ENCODE measurements at places on chromosomes 13 and 19.
A peak's percentile ranks its signal among the peaks of the same experiment; 100 is the strongest.

DNA sequence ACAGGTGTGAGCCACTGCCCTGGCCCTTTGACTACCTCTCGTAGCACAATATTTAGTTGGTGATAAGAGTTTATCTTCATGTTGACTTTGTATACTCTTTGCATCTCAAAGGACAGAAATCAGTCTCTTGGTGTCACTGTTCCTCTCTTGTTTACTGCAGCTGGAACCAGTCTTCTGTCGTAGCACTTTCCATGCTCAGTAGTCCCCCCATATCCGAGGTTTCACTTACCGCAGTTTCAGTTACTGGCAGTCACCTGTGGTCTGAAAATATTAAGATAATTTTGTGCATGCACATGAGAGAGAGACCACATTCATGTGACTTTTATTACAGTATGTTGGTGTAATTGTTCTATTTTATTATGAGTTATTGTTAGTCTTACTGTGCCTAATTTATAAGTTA is 49.1 kb downstream of the WASF3 start:
- no peak for DNase-seq

DNA sequence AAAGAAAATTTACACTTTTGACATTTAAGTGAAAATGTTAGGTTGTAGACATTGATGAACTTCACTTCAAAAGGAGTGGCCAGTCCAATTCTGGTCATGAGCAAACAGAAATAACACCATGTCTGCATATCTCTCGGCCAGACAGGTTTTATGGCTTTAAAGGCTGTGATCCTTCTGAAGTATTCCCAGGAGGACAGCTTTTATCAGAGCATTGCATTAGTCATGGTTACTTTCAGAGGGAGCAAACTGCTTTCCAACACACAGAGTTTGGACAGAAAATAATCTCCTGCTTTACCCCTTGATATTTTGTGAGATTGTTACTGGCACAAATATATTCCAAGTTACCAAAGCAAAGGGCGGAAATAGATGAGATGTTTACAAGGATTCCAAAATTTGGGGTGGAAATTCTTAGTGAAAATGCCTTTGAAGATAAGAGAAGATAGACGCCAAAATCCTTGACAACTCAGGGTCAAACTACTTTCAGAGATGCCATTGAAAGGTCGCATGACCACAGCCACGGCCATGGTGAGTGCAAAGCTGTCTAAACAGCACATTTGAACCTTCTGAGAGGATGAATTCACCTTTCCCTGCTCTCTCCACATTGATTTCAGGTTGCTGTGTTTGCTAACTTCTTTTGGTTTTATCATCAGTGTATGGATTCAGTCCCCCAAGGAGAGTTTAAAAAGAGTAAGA is 584.5 kb upstream of the SGCG start:
- no peak for DNase-seq

- no peak for DNase-seq
These were observed 609 bp downstream of the ZAR1L start for GRCh38 chr13:32314271-32315237.

DNA sequence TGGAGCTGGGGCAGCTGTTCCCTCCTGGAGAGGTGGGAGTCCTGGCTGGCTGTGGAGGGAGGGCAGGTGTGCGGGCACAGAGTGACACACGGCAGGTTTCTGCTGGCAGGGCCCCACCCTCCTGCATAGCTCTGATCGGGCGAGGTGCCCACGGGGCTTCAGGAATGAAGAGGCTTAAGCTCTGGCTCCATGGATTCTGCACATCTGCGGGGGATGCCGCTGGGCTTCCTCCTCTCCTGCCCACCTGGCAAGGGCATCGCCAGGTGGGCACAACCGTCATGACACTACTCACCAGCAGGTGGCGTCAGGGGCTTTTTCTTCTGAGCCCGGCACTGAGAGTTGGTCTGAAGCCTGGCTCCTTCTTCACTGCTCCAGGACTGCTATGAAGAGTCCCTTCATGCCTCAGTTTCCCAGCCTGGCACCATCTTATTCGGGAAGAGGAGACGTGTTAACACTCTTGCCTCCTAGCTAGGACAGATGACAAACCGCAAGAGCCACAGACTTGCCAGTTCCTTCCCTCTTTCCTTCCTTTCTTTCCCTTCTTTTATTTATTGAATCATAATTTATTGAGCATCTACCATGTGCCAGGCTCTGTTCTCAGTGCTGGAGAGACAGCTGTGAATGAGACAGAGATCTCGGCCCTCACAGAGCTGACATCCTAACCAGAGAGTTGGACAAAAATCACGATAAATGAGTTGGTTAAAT is 15.2 kb upstream of the PAK4 start:
- no peak for DNase-seq

DNA sequence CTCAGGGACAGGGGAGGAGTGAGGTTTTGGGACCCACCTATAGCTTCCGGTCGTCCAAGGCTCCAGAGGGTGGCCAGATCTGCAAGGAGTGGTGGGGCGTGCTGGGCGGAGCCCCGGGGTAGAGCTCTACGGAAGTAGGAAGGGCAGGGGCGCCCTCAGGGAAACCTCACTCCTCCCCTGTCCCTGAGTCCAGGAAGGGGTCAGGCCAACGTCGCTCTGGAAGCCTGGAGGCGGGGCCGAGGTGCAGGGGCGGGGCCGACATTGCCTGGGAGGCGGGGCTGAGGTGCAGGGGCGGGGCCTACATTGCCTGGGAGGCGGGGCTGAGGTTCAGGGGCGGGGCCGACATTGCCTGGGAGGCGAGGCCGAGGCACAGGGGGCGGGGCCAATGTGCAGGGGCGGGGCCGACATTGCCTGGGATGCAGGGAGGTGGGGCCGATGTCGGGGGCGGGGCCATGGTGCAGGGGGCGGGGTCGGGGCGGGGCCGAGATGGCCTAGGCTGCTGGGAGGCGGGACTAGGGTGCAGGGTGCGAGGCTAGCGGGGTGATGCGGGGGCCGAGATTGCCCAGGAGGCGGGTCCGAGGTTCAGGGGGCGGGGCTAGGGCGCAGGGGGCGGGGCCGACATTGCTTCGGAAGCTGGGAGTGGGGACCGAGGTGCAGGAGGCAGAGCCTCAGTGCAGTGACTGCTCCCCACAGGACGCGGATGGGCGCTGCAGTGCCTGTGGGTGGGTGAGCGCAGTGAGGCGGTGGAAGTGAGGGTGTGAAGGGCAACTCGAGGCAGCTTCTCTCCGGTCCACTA is 4.9 kb upstream of the PALM start:
- no peak for DNase-seq

- DNase-seq: peak; percentile 52
These were observed 2.3 kb downstream of the ZNF714 start for GRCh38 chr19:21084343-21084742.

GRCh38 chr13:71303144-71303543 is 563.9 kb downstream of the DACH1 start:
- no peak for DNase-seq

DNA sequence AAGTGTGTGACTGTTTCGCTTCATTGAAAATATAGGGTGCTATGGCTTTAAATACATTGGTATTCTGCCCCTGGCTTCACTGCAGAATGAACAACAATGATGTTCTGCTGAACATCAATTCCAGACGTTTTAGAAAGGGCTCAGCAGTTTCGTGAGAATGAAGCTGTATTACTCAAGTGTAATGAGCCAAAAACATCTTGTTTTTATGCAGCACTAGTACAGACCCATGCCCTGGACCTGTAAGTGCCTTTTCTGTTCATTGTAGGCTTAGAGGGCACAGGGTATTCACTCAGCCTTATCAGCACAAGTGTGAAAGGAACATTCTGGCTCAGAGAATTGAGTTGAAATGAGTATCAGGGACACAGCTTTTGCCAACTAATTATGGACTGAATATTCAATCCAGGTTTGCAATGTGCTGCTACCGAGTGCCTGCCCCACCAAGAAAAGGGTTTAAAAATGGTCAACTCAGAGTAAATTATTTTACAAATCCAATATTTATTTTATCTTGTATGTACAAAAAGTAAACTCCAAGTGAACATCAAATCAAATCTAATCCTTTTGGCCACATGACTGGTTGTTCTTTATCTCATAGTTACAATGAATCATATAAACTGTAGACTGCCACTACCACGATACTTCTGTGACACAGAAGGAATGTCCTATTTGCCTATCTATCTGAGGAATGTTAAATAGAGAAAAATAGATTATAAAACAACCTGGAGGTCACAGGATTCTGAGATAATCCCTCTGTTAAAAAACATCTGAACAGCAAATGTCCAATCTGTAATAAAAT is 362.8 kb downstream of the NALCN start:
- DNase-seq: no peak

DNA sequence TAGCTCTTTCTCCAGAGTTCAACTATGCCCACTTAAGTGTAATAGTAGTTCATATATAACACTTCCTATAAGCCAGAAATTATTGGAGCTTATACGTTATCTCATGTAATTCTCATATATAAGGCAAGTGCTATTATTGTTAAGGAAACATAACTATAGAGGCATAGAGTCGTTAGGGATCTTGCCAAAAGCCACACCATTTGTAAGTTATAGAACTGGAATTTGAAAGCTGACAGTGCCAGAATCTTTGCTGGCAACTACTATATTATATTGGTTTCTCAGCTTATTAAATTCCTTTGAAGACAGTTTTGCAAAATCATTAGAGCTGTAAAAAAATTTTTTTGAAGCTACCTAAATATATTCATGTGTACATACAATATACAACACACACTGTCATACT is 51.0 kb upstream of the MBNL2 start:
- DNase-seq: no peak

DNA sequence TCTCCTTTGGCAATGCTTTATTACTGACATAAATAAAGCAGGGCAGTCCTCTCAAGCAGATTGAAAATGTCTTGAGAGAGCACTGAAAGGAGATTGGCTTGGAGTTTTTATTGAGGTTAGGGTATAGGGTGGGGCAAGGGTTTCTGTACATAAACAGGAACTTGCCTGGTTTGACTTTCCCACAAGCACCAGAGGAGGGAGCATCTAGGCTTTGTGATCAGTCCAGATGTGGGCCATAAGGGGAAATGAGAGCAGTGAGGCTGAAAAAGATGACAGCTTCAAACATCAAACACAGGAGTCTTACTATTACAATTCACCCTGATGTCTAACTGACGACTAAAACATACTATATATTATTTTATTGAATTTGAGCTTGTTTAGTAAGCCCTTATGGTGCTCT is 260.9 kb downstream of the MTUS2 start:
- no peak for DNase-seq

- DNase-seq: no peak
These were observed 45.2 kb upstream of the RANBP3 start for GRCh38 chr19:6023085-6023682.

DNA sequence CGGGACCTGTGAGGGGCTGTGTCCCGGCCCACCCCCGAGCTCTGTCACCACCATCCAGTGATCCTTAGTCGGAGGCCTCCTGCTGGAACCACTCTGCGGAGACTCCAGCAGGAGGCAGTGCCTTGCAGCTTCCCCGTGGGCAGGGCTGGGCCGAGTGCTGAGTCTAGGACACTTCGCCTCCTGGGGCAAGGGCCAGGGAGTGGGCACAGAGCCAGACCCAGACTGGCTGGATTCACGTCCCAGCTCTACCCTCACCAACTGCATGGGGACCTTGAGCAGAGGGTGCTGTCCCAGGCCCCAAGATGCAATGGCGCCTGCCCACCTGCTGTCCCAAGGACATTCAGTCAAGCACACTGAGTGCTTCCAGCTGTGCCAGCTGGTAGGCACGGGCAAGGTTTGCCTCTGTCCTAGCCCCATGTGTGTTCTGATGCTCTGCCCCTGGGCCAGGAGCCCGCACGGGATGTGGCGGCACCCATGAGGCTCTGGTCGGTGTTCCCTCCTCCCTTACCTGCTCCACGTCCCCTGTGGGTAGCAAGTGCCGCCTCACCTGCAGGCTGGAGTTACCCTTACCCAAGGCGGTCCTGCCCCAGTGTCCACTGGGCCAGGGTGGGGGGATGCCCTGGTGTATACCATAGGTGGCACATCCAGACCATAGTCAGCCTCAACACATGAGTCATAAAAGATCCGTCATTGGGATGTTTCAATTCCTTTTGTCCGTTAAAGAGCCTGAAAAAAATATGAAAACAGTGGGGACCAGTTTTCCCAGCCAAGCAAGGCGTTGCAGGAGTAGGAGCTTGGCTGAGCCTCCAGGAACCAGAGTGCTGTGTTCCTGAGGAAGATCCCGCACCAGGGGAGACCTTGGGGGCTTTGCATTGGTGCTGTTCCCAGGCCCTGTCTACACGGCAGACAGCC is 7.4 kb downstream of the FZR1 start:
- no peak for DNase-seq

- DNase-seq: no peak
These were observed 12.2 kb downstream of the ABCC4 start for GRCh38 chr13:95289020-95289444.

- peak; percentile 85 for DNase-seq
These were observed 402.4 kb downstream of the EFNB2 start for GRCh38 chr13:106133025-106133424.

- no peak for DNase-seq
These were observed 26.8 kb upstream of the TINCR start for GRCh38 chr19:5594521-5594950.

- no peak for DNase-seq
These were observed 49.3 kb upstream of the TDRD3 start for GRCh38 chr13:60347690-60348089.

DNA sequence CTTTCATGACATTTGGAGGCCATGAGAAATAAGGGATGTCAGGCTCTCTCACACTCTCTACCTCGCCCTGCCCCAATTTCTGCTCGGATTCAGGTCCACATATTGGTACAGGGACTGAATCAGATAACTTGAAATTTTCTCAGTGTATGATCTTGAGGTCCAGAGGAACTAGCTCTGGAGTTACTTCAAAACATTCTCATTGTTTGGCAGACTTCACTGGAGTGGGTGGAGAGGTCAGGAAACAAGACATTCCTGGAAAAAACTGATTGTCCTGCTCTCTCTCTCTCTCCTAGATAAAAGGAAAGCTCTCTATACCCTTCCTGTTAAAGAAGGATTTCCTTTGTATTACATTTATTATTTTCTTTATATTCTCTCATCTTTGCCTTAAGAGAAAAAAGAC is 428.1 kb upstream of the DACH1 start:
- DNase-seq: peak; percentile 19

- no peak for DNase-seq
These were observed 14.2 kb downstream of the RB1 start for GRCh38 chr13:48317511-48318376.

DNA sequence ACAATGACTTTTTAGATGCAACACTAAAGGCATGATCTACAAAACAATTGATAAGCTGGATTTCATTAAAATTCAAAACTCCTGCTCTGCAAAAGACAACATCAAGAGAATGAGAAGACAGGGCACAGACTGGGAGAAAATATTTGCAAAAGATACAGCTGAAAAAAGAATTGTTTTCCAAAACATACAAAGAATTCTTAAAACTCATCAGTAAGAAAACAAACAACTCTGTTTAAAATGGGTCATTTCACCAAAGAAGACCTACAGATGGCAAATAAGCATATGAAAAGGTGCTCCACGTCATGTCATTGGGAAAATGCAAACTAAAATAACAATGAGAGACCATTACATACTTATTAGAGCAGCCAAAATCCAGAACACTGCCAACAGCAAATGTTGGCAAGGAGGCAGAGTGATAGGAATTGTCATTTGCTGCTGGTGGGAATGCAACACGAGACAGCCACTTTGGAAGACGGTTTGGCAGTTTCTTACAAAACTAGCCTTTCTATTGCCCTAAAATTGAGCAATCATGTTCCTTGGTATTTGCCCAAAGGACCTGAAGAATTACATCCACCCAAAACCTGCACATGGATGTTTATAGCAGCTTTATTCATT is 39.2 kb downstream of the FLT1 start:
- DNase-seq: no peak
